Frontal cortex (tissue), 4 donors: ENCODE measurements at places on chromosomes 2 and 18.

- DNase-seq: no peak
Observed at GRCh38 chr2:188519136-188519535, 227.5 kb downstream of the GULP1 start.

DNA sequence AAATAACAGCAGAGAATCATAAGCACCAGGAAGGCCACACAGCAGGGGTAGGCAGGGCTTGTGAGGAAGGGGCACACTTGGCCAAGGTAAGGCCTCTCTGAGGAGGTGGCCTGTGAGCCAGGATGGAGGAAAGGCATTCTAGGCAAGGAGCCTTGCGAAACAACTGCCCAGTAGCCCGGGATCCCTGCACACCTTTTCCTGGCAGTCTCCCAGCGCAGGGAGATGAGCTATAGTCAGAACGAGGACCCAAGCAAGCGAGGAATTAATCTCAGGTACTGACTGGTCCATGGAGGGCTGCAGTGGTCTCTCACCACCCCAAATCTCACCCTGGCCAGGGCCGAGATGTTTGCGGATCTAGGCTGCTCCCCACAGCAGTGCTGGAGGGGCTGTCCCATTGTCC lies 64.9 kb upstream of the STPG4 start:
- DNase-seq: no peak

DNA sequence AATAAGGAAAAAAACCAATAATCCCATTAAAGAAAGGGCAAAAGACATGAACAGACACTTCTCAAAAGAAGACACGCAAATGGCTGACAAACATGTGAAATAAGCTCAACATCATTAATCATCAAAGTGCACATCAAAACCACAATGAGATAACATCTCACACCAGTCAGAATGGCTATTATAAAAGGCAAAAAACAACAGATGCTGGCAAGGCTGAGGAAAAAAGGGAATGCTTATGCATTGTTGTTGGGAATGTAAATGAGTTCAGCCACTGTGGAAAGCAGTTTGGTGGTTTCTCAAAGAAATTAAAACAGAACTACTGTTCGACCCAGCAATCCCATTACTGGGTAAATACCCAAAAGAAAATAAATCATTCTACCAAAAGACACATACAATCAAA lies 285.6 kb downstream of the NR4A2 start:
- no peak for DNase-seq

GRCh38 chr2:223865907-223866508 lies 28.6 kb upstream of the AP1S3 start:
- DNase-seq: no peak
